ENCODE measurements at places on chromosomes 2 and 18.

DNA sequence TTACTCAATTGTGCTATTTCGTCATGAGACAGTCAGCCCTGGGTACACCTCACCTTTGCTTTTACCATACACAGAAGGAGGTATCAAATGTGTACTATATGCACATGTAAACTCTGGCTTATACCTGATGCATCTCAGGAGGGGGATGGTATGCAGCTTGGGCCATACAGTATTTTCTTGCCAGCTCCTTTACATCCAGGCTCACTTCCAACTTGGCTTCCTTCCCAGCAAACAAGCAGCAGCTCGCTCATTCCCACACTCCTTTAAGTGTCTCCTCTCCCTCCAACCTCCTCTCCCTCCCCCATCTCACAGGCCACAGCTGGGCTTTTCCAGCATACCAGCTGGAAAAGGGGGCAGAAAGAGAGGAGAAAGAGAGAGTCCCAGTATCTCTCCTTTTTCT is 9.6 kb downstream of the MARCHF4 start:
- no peak for DNase-seq

DNA sequence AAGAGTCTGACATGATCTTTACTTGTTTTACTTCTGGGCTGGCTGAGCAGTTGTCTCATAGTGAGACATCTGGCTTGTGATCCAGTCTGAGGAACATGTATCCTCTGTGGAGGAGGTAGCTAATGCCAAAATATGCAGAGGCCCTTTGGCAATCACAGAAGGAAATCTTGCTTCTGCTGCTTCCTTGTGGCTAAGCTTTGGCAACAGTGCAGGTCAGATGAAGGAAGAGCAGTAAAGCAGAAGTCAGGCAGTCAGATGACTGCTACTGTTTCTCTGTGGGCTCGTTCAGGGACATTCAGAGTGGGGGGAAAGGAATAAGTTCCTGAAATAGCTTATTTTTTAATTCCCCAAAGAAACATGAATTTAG is 22.3 kb downstream of the DOK1 start:
- no peak for DNase-seq

GRCh38 chr18:57793302-57793986 is 9.7 kb downstream of the ATP8B1 start:
- no peak for DNase-seq

GRCh38 chr2:156470975-156471583 is 34.9 kb downstream of the GPD2 start:
- DNase-seq: no peak

GRCh38 chr2:32514946-32515345 is 112.9 kb upstream of the TTC27 start:
- no peak for DNase-seq

DNA sequence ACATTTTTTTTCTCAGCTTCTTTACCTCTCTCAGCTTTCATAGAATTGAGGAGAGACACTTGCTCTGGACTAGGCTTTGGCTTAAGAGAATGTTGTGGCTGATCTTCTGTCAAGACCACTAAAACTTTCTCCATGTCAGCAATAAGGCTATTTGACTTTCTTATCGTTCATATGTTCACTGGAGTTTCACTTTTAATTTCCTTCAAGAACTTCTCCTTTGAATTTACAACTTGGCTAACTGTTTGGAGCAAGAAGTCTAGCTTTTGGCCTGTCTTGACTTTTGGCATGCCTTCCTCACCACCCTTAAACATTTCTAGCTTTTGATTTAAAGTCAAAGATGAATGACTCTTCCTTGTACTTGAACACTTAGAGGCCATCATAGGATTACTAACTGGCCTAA is 104.4 kb upstream of the SLC39A10 start:
- no peak for DNase-seq

- no peak for DNase-seq
Measured at GRCh38 chr2:220550995-220551700, 923.7 kb downstream of the SLC4A3 start.
